Activated CD4-positive, alpha-beta T cell treated with anti-CD3 and anti-CD28 coated beads, Interleukin-2, amount 50 U/mL, for 48 hours (primary cell): ENCODE measurements at places on chromosomes 6 and 20.

DNA sequence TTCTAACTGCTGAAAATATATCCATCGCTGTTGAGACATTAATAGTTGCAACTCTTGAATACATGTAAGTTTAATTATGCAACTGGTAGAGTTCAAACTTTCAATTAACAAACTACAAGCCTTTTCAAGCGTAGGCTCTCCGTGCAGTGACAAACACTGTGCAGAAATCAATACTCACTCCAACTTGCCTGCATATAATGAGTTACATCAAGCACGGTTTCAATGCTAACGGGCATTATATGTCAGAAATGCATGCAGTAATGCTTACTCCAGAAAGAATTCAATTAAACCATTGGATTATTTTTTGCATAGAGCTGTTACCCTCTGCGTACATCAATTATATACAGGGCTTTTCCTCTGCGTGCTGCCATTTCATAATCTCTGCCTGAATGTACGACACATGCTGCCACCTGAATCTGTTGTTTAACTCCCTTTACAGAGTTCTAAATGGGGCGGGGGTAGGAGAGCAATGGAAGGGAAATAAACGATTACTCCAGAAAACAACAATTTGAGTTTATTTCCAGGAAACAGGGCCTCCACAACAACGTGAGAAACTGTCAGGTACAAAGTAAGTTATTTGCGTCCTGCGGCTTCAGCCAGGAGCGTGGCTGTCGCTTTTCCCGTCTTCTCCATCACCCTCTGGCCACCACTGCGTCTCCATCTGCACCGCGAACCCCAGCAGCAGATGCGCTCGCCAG, 1.8 kb downstream of the PTPRK start:
- DNase-seq, result peak; percentile 33

DNA sequence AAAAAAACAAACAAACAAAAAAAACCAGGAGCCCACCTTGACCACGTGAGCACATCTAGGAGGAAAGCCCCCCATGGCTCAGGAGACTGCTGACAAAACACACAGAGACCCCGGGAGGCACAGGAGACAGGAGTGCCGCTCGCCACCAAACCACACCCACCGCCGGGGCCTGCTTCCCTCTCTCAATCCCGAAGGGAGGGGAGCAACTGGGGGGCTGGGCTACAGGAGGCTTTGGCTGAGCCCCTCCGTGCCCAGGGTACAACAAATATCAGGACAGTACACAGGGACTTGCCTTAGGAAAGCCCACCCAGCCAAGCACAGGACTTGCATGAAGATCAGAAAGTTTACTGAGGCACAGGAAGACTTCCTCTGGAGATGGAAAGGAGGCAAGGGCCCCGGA, 102.5 kb downstream of the TAF4 start:
- no peak for DNase-seq

- no peak for DNase-seq
Observed at GRCh38 chr20:10596710-10597121, 77.1 kb downstream of the JAG1 start.

DNA sequence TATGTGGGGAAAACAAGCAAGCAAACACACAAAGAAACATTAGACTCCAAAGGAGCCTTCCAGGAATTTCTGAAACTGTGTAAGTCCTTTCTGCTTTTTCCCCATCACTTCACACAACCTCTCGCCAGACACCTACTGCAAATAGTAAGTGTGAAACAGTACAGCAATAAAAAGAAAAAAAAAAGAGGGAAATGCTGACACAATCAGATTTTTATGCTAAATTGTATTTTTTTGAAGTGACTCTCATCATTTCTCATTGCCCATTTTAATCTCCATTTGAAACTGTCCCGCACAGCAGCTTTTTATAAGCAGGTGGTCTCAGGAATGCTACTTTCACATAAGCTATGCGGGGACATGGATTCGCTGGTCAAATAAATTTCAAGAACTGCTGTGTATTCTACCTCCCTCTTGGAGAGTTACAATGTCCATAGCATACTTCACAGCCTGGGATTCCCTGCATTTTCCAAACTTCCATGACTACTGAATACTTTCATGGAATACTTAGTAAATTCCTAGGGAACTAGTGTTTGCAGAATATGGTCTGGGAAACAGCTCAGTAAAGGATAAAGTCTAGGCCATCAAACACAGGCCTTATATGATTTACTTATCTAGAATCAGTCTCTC, 139.9 kb upstream of the TSHZ2 start:
- DNase-seq, result no peak
